Activated naive CD8-positive, alpha-beta T cell treated with anti-CD3 and anti-CD28 coated beads, Interleukin-2, amount 50 U/mL, for 16 hours (primary cell): ENCODE measurements at places on chromosomes 11 and 22.

- no peak for DNase-seq
Observed at GRCh38 chr11:14642873-14643696, 519 bp upstream of the PDE3B start.

DNA sequence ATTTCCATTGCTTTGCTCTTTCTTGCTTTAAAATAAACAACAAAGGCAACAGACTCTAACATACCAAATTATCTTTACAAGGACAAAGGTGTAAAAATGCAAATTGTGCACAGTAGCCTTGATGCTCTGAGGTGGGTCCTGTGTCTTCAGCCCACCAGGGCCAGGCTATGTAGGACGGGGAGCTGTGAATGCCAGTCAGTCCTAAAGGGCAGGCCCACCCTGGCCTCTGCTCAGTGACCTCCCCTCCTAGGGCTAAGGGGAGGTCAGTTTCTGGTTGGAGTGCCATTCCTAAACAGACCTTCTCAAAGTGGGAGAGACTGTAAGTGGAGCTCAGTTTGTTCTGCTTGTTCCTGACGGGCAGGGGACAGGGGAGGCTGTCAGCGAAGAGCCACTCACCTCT, 78.0 kb upstream of the SUSD2 start:
- DNase-seq = no peak

- DNase-seq = no peak
Observed at GRCh38 chr11:30009060-30009459, 7.8 kb downstream of the KCNA4 start.

DNA sequence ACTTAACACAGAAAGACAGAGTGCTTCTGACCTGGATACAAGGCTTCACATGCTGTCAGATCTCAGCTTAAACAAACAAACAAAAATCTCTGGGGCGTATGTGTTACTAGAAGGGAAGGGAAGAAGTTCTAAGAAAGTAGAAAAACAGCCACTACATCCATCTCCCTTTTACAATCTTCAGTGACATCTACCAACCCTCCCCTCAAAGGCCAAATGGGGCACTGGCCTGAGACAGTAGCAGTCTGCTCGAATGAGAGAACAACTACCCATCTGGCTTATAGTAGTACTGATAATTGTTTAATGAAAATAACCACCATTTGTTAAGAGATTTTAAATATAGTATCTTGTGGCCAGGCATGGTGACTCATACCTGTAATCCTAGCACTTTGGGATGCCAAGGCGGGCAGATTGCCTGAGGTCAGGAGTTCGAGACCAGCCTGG, 29.4 kb downstream of the CCDC83 start:
- DNase-seq = no peak
